ENCODE measurements at places on chromosomes 4 and X.

- DNase-seq: no peak
Observed at GRCh38 chr4:118289794-118290193, 63.0 kb downstream of the PRSS12 start.

GRCh38 chrX:28586981-28587551 is at the start of gene IL1RAPL1:
Gene IL1RAPL1, plus strand, starts transcription at chrX:28587446.
- no peak for DNase-seq

DNA sequence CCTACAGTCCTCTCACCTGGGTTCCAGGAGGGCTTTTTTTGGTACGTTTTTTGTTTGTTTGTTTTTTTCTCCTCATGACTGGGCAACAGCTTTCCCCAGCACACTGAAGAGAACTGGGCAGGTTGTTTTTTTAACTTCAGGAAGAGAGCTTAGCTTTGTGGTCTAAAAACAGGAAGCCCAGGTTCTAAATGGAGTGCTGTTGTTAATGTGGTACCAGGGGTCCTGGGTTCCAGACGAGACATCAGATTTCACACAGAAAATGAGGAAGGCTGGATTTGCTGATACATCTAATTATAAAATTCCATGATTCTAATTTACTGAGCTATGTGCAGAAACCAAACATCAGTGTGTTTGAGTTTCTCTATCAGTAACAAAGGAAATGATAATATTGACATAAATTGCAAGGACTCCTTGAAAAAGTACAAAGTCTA is 4.2 kb downstream of the MYOZ2 start:
- no peak for DNase-seq

- no peak for DNase-seq
Observed at GRCh38 chr4:56181140-56181953, 205.9 kb downstream of the AASDH start.

GRCh38 chr4:54495641-54496040 is 162.1 kb upstream of the KIT start:
- DNase-seq: no peak

GRCh38 chr4:169756971-169757574 is 671 bp downstream of the HPF1 start:
- no peak for DNase-seq
